ENCODE measurements at places on chromosomes 6 and 20.

- DNase-seq, result no peak
These were observed 89.8 kb upstream of the ADTRP start for GRCh38 chr6:11868392-11868791.

- peak; percentile 48 for DNase-seq
These were observed 5.2 kb downstream of the INSM1 start for GRCh38 chr20:20373091-20373571.

DNA sequence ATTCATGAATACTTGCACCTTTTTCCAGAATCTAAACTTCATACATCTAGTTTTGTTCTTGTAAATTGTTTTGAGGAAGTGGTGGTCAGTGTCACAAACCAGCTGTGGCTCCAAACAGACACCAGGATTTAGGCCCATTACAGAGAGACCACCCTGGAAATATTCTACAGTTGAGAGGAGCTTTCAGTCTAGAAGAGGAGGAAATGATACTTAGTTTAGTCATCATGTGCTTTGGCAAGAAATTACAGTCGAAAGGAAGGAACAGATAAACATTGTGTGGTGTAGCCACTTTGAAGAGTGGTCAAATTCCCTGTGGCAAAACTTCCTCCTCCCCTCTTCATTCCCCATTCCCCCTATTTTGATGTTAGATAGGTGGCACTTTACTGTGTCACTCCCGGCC lies 15.7 kb downstream of the DCBLD1 start:
- DNase-seq, result peak; percentile 29

GRCh38 chr20:57056651-57057050 lies 209.8 kb downstream of the BMP7 start:
- DNase-seq, result no peak

DNA sequence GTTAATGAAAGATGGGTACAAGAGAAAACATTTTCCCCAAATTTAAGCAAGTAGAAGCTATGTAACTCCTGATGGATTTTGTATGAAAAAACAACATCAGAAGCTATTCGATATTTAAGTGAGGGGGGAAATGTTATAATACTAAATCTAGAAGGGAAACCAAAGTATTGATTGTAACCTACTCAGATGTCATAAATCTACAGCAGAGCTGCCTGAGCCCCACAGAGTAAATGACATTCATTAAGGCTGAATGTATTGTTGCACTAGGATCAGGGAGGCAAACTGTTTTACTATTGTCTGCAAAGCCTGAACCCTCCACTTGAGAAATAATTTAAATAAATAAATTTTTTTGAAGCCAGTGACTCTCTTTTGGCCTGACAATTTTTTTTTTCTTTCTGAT lies 19.3 kb downstream of the ANKRD6 start:
- no peak for DNase-seq

All from GM04504 (cell line).